ENCODE measurements at places on chromosomes 7 and 10. TPM values are rescaled to one million over a fixed set of nuclear protein-coding genes. Genes with fewer than 3 reads are reported as not detected.

GRCh38 chr7:117325836-117326235 lies 3.0 kb upstream of the WNT2 start:
- no peak for DNase-seq

DNA sequence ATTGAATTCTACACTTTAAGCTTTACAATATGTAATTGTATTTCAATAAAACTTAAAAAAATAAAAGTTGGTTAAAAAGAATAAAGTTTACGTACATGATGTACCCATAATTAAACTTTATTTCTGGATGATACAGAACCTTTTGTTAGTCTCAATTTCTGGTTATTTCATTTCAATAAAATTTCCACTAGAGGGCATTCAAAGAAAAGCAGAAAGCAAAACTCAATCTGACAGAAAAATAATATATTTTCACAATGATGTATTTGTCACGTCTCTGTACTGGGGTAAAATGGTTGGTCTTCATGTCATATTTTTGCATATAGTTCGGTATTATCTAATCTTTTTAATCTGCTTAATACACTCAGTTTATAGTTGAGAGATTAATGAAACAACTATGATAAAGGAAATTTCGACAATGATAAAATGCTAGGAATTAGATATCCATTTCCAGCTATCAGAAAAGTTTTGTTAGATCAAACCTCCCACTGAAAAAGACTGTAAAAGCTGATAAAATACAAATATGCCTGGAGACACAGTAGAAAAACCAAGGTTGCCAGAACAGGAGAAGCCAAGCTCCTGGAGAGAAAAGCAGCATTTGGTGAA lies 27.4 kb downstream of the ASZ1 start:
- DNase-seq: no peak

Gene SLC13A1
- not detected for total RNA-seq

DNA sequence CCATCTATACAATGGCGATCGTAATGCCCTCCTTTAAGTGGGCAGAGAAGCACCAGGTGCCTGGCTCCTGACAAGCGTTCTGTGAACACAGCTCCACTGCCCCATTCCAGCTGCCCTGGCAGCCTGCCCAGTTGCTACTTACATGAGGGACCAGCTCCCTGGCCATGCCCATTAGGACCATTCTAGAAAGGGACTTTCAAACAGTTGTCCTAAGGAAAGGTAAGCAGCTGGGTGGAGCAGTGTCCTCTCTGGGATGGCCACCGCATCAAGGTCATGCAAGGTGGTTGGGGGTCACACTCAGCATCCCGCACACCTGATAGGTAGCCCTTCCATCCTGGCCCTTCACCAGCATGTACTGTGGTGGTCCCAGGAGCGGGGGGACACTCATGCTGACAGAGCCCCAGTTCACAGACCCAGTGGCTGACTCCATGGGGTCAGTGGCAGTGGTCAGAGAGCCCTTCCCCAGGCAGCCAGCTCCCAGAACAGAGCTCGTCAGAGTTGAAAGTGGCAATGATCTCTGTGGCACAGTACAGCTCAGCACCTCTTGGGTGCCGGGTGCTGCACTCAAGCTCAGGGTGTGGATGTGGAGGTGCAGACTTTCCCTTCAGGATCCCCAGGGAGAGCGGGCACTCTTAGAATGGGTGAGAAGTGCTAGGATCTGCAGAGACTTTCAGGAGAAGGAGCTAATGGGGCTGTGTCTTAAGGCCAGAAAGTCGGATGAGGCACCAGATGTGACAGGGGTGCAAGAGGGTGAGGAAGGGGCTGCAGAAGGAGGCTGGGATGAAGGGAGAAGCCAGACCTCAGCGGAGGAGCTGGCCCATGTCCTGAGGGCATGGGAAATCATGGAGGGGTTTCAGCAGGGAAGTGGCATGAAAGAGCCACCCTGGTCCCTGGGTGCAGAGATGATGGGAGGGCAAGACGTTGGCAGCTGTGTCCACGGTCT lies 10.9 kb downstream of the MMRN2 start:
- no peak for DNase-seq

Gene DENND2A
- 10.0 TPM for total RNA-seq

DNA sequence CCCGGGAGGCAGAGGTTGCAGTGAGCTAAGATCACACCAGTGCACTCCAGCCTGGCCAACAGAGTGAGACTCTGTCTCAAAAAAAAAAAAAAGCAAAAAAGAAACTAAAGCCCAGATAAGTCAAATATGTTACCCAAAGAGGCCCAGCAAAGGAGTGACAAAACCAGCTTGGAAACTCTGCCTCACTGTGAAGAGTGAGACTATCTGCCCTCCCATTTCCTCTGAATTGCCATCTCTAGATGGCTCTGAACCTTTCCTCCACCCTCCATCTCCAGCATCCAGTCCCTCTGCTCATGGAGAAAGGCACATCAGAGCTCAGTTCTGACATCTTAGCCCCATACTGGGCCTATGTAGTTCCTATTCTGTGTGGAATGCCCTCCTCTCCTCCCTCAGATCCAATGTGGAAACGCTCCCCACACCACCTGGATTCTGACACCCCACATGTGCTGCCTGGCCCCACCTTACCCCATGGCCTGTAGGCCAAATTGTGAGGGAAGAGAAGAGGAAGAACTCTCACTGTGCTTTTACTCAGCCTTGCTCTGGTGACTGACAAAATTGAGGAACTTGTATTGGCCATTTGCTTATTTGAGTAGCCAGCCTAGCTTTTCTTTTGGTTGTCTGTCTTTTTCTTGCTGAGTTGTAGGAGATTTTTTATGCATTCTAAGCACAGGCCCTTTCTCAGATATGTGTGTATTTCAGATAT lies 18.0 kb upstream of the NUDCD3 start:
- no peak for DNase-seq

DNA sequence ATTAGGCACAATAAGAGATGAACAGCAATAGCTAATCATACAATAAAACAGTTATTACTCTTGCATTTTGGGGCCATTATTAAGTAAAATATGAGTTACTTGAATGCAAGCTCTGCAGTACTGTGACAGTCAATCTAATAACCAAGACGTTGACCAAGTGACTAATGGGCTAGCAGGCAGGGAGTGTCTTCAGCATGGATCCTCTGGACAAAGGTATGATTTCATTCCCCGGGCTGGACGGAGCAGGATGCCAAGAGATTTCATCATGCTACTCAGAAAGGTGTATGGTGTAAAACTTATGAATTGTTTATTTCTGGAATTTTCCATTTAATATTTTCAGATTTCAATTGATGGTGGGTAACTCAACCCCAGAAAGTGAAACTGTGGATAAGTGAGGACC lies 80.9 kb downstream of the SHH start:
- no peak for DNase-seq

GRCh38 chr10:519055-519715 lies 170.3 kb downstream of the DIP2C start:
- DNase-seq: no peak

DNA sequence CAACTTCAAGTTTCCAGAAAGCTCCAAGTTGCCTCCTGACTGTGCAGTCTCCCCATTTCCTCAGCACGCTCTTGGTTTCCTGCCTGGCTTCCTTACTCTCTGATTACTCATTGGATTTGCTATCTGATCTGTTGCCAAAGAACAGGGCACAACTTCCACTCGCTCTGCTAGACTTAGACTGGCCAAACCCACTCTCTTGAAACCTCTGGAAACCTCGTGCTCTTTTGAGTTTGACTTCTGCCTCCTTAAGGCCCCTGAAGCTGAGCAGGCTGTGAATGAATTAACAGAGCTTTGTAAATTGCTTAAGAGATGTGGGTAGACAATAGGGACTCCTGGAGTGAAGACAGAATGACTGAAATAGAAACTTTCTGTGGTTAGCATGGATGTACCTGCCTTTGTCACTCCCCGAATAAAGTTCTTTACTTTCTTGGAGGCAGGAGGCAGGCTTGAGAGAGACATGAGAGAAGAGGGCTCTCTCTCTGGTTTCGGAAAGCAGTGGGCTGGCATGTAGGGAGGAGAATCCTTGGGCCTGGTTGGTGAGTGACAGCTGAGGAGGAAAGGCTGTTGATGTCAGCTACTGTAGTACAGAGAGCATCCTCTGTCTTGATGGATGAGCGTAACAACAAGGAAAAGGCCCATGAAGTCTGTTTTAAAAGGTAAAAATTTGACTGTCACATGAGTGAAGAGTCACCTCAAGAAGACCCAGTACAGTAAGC lies 70.8 kb downstream of the CHN2 start:
- no peak for DNase-seq
